ENCODE measurements at places on chromosomes 5 and 9.

DNA sequence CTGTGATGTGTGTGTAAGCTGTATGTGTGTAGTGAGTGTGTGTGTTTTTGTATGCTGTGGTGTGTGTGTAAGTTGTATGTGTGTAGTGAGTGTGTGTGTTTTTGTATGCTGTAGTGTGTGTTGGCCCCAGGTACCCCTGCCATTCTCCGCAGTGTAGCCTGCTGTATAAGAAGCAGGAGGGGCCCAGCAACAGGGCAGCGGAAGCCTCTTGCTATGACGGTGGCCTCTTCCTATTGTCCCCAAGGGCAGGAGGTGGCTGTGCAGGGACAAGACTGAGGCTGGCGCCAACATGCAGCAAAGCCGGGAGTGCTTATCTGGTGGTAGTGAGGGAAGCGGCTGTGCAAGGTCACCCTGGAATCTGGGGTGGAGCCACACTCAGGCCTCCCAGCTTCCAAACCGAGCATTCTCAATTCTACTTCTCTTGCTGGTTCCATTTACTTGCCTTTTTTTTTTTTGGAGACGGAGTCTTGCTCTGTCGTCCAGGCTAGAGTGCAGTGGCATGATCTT lies 5.1 kb downstream of the SPAAR start:
- DNase-seq: no peak

- DNase-seq: no peak
These were observed 50.7 kb downstream of the PRRC1 start for GRCh38 chr5:127568166-127568565.

- DNase-seq: no peak
These were observed 38.2 kb upstream of the DMXL1 start for GRCh38 chr5:119032656-119033055.

DNA sequence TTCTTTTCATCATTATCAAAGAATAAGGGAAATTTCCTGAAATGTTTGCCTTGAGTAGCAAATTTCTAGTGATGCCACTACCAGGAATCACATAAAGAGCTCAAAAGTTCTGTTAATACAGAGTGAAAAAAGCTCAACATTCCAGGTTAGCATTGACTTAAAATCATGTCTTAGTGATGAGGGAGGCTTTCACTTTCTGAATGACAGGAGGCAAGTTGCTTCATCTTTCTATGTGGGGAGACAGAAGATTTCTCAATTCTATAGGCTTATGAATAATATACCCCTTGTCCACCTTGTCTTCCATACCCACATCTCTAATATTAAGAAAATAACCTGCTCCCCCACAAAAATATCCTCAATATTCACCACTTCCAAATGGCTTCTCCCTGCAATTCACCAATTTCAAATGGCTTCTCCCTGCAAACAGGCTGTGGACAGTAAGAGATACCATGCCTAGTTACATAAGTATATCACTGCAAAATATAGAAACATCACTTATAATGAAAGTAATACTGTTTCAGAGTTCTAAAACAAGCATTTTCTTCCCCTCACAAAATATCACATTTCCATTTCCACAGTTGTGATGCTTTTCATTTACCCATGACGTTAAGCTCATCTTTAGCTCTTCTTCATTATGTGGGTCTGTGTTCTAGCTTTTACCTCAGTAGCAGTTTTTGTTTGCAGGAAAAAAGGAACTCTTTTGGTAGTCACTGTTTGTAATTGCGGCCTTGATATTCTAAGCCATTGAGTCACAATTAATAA lies 2.2 kb upstream of the JAK2 start:
- no peak for DNase-seq

GRCh38 chr9:92506184-92506857 lies 24.0 kb upstream of the ASPN start:
- DNase-seq: no peak

DNA sequence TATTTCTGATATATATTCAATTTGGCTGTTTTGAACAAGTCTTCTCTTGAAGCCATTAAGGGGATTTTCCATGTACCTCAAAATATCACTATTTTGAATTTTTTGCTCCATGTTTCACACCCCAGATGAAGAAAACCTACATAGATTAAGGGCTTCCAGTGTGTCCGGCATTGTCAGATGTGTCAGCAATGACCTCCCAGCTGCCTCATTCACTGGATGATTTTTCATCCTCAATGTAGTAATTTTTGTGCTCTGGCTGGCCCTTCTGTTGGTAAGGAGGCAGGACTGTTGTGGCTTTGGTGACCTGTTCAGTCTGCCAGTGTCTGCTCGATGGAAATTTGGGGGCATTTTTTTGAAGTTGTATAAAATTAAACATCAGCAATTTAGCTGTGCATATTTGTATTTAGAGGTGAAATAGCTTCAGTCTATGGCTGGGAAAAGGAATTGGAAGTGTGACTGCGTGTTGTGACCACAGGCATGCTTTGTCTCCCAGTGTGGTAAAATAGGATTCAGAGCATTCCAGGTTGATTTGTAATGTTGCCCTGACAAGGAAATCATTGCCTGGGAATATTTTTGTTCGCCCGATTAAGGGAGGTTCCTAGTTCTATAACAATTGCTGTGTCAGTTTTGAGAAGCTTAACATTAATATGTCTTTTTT lies 312.4 kb downstream of the ARHGEF28 start:
- DNase-seq: no peak

Data from NCI-H446 treated with DMSO at 0.1 percent for 48 hours (cell line).